SK-N-SH treated with all-trans-retinoic acid at 6 μM for 48 hours (cell line): ENCODE measurements at places on chromosomes 12 and 14.

DNA sequence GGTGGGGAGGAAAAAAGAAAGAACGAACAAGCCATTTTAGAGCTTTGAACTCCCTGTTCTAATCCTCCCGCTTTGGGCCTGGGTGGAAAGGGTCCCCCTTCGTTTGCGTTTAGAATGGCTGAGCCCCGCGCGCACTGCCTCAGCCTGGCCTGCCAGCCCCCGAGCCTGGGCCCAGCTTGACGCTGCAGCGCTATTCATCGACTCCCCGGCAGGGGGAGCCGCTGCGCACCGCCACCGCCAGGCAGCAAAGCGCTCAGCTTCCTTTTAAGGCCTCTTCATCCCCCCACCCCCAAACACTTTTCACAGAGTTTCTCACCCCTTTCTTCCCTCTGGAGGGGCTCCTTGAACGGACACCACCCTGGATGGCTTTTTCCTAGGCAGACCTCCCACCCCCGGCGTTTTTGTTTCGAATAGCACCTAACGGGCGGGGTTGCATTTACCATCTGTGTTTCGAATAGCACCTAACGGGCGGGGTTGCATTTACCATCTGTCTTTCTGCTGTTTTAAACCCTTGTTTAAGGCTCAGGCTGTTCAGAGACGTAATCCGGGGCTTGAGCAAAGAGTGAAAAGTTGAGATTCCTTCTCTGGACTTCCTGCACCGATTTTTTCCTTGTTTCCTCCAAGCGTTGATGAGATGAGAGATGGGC is 56.4 kb upstream of the PIWIL1 start:
- no peak for ATAC-seq

DNA sequence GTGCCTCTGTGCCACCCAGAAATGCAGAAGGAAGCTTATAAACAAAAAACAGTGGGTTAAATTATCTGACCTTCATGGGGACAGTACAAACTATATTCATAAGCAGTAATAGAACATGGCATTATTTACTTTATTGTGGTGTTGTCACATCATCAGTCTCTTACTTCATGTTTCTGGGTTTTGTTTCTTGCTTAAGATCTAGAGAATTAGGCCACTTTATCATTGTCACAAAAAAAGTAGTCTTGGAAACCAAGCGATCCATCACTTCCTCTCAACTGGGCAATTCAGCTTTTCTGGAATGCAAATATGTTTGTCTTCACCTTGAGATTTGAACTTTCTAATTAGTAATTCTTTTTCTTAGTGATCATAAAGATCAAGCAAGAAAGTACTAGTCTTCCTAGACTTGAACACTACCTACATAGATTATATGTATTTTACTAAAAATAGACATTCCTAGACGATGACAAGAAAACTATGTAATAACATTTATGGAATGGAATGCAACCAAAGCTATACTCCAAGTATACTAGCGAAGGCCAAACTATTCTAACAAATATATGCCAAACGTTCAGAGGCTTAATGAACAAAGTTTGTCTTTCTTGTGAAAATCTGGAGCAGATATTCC is 363.4 kb downstream of the DAD1 start:
- ATAC-seq: peak; percentile 51; the same call in 2 of the 3 replicates

DNA sequence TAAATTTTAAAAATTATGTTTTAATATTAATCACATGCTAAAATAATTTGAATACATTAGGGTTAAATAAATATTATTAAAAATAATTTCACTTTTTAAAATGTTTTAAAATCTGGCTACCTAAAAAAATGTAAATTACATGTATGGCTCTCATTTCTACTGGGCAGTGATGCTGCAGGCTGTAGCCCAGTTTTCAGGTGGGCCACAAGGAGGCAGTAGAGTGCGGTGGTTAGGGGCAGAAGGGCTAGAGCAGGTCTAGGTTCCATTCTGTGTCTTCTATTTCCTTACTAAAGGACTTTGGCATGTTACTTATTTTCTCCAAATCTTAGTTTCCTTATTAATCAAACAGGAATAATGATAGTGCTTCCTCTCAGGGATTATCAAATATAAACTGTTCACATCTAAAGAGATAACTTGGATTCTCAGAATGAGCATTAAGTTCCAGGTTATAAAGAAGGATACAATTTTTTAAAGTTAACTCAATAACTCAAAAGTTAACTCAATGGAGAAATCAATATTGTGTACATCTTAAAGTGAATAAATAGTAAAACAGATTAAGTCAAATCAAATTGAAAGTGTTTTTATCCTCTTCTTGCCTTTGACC is 54.9 kb upstream of the OVCH1 start:
- peak; percentile 94 for ATAC-seq

DNA sequence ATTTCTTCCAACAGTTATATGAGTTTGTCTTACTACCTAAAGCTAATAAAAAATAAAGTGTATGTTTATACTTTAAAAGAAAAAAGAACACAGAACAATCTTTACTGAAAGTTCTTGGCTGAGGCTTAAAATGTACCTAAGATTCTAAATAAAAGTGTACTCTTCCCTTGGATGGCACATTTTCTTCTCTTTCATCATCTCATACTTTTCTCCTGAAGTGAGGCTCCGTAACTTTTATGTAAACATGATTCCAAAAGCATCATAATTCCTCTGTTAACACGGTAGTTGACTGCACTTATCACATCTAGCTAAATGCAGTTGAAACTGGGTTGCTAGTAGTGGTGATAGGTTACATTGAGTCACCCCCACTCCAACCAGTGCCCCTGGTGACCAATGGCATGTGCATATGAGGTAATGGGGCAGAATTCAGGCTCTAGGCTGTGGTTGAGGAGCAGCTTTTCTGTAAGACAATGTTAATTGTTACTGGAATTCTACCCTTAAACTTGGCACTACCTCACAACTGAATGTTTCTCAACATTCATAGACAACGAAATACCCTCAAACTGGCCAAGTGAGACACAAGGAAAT is 38.4 kb downstream of the WASHC3 start:
- ATAC-seq: peak; percentile 50; the same call in 2 of the 3 replicates

- ATAC-seq: no peak
Observed at GRCh38 chr12:13948621-13949020, 32.8 kb downstream of the GRIN2B start.

DNA sequence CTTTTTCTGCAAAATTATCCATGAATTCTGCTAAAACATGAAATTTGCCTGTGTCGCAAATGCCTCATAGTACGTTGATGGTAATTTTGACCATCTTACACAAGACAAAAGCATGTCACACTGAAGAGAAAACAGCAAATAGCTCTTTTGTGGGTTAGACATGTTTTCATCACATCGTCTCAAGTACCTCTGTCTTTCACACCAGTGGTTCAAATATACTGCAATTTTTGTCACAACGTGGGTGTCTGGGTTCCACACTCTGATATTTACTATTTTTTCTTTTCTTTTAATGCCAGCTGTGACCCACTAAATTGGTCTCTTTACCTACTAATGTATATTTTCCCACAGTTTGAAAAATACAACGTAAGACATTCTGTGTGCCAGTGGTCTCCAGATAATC is 10.4 kb downstream of the KLRB1 start:
- no peak for ATAC-seq

DNA sequence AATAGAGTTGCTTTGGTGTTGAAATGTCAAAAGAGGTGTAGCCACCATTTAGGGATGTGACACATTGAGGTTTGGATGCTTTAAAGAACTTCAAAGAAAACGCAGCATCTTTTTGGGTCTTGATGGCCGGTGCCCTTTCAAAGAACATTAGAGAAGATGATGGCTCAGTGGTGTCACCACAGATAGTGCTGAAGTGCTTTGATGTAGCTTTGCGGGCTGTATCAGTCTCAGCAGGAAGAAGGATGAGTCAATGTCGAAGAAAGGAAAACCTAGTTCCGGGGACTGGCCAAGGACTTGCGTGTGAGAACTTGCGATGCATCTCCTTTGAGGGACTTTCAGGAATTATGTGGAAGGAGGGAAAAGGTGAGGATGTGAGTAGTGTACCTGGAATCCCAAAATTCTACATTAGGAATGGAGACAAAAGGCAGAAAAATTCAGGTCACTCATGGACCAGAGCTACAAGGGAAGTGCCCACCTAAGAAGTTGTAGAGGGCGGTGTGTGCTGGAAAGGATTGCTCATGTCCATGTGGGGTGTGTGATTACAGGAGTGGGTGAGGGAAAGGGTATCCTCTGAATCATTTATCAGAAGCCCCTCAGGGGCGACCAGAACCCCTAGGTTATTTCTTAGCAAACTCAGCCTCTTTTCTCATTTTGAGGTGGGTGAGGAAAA is 39.7 kb upstream of the GZMB start:
- no peak for ATAC-seq

DNA sequence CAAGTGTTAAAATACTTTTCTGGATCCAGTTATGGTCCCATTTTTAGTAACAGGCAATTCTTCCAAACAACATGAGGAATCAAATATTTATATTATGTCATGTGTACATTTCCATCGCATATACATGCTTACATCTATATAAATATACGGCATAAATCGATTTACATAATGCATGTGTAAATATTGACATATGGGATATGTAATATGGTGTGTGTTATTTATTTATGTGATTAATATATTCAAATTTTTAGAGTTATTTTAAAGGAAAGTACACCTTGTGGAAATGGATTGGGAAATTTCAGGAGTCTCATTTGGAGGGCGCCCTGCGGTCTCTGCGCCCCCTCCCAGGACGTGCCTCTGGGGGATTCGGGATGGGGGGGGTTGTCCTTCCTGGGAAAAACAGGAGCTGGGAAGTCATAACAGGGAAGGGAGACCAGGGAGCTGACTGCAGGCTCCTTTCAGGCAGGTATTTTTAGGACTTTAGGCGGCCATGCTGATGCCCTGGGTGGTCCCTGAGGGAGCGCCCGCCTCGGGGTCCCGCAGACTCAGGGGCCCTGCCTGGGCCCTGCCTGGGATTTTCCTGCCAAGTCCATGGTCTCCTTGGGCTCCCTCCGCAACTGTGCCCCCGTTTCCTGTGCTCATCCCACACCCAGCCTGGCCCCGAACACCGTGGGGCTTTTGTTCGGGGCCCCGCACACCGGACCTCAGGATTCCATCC is 82.7 kb upstream of the SFSWAP start:
- ATAC-seq: no peak

GRCh38 chr12:68530965-68531364 is 79.7 kb upstream of the RAP1B start:
- ATAC-seq: peak; percentile 80

DNA sequence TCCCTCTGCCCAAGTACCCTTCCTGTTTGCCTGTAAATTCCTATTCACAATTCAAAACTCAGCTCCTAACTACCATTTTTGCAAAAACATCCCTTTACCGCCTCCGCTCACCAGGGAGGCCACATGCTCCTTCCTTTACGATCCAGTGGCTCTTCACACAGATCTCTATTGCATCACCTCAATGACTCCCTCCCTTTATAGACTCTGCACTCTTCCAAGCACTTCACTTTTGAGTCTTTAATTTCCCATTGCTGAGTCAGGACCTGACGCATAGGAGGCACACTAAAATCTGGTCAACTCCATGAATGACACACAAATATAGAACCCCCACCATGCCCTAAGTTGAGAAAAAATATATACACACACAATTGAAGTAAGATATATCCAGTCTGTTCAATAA is 45.9 kb downstream of the PPP1R13B start:
- no peak for ATAC-seq

GRCh38 chr12:41277100-41277945 is 89.2 kb downstream of the PDZRN4 start:
- peak; percentile 80 for ATAC-seq

GRCh38 chr12:4579305-4580102 is 17.5 kb downstream of the DYRK4 start:
- peak; percentile 77 for ATAC-seq

DNA sequence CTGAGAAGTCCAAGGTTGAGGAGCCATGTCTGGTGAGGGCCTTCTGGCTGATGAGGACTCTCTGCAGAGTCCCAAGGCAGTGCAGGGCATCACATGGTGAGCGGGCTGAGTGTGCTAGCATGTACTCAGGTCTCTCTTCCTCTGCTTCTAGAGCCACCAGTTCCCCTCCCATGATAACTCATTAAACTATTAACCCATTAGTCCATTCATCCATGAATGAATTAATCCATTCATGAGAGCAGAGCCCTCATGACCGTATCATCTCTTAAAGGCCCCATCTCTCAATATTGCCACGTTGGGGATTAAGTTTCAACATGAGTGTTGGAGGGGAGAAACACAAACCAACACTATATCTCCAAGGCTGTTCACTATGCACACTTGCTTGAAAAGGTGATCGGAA is 83.7 kb downstream of the TMEM30B start:
- no peak for ATAC-seq

GRCh38 chr12:53624458-53624857 is 1.7 kb downstream of the ATF7 start:
- ATAC-seq: no peak

DNA sequence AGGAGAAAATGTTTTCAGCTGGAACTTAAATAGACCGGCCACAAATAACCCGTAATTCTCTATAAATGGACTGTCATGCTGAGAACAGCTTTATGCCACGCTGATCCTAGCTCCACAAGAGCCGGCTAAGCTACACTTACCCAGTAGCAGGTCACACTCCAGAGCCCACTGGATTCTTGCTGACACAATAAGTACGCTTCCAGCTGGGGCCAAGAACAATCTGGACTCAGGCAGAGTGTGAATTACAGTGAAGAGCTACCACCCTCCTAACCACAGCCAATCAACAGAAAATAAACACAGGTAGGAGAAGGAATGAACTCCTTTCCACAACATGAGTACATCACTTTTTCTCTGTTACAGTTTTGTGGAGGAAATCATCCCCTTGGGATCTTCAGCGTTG is 531.3 kb downstream of the GALC start:
- no peak for ATAC-seq

DNA sequence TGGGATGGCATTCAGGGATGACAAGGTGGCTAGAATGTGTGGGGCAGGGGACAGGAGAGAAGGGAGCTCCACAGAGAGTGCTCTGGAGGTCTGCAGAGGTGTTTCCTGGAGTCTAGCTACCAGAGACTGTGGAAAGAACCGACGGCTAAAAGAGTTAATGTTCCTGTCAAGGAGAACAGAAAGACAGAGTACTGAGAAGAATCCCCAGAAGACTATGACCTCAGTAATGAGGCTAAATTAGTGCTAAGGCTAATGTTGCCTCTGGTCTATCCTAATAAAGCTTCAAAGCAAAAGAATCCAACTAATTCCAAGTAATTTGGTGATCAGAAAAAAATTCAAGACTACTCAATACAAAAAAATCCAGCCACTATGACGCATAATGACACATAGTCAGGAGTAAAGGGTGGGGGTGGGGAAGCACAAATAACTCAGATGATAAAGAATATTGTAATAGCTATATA is 44.7 kb downstream of the FERMT2 start:
- ATAC-seq: peak; percentile 71

- no peak for ATAC-seq
Observed at GRCh38 chr14:71541973-71542690, 390.1 kb upstream of the RGS6 start.

DNA sequence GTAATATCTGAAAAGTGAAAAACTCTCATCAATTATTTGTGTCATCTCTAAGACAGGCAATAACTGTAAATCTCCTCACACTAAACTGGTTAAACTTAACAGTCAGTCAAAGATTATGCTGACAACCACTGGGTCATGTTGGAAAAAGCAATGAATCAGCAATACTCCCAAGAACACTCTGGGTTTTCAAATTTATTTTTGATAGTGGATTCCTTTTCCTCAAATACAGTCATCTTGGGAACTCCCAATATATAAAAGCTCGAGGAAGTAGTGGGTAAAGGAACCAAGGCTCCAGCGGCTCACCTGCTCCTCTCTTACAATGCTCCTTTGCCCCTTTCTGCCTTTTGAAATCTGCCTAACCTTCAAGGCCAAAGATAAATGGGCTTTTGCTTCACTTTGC is 70.0 kb downstream of the ARMH4 start:
- ATAC-seq: peak; percentile 32
